ENCODE measurements at places on chromosomes 2 and 18.

DNA sequence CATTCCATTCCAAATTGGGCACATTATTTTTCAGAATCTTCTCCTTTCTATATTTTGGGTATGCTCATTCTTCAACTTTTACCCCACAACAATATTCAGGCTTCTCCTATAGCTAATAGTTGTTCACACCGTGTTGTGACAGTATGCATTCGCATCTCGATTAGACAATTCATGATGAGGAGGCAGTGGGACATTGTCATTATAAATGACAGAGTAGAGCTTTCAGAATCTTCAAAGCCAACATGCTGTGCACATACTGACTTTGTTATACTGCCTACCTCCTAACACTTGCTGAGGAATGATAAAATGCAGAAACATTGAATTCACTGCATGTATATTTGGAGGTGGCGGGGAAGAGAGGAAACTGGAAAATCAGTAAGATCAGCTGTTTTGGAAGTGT is 714.2 kb downstream of the SUCLG1 start:
- no peak for DNase-seq

- no peak for DNase-seq
Observed at GRCh38 chr2:207475546-207475945, 54.2 kb upstream of the CREB1 start.

GRCh38 chr2:200863782-200864175 is 679 bp downstream of the CLK1 start:
- DNase-seq, result no peak

DNA sequence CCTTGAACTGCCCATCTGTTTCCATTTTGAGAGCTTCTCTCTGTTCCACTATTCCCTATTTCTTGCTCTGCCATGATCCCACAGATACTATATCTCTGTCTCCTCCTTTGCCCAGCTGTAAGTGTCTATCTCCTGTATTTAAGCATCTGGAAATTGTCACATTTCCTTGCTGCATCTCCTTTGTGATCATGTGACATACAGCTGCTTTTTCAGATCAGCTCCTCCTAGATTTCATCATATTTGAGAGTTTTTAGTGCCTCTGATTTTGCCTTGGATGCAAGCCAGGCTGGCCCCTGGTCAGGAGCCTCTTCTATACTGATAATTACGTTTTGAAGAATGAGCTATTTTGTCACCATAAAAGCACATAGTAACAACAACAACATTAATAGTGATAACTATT is 131.7 kb upstream of the TNP1 start:
- DNase-seq, result no peak

DNA sequence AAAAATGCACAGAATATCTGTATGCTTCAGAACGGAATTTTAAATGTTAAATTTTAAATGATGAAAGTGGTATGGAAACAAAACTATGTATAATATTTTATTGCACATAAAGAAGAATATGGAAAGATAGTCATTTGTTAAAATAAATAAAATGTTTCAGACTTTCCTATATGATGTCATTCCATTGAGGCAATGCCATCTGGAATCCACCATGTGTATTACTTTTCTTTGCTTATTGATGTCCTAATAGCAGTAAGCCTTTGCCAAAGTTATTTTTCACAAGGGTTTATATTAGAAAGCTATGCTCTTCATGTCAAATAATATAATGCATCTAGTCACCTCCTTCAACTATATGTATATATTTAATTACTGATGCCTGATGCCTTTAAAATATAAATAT is 601.6 kb upstream of the PKDCC start:
- DNase-seq, result no peak

DNA sequence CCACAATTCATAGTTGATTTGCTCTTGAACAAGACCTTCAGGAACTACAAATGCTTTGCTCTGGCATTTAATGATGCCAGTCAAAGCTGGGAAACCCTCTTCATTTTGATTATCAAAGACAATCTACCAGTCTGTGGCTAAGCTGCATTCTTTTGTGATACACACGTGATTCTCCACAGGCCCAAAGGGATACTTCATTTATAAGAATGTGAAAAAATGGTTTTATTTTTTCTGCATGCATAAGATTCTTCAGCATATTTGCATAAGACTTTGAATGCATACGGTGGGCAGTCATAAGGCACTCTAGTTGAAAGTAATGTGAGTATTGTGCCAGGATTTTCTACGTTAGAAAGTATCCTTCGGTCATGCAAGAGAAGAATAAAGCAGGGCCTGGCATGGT is 33.0 kb upstream of the ARL5A start:
- DNase-seq, result no peak

- no peak for DNase-seq
Observed at GRCh38 chr18:26721854-26722564, 143.5 kb downstream of the AQP4 start.

- no peak for DNase-seq
Observed at GRCh38 chr2:69113627-69114026, 100.6 kb downstream of the ANTXR1 start.

DNA sequence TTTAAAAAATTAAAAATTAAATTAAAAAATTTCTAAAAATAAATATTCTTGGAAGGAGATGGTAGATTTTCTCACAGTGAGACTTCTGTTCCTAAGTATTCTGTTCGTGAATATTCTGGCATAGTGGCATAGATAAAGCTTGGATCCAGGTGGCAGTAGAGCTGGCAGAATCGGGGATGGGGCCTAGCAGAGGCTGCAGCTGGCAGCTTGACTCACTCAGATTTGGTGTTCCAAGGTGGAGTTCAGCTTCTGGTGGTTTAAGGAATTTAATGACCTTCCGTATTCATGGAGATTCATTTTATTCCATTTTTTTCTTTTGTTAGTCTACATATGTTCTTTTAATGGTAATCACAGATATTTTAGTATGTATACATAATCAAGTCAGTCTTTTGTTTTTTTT is 19.9 kb downstream of the ARMC9 start:
- DNase-seq, result no peak

GRCh38 chr2:88247531-88247930 is 77.4 kb downstream of the THNSL2 start:
- DNase-seq, result no peak

DNA sequence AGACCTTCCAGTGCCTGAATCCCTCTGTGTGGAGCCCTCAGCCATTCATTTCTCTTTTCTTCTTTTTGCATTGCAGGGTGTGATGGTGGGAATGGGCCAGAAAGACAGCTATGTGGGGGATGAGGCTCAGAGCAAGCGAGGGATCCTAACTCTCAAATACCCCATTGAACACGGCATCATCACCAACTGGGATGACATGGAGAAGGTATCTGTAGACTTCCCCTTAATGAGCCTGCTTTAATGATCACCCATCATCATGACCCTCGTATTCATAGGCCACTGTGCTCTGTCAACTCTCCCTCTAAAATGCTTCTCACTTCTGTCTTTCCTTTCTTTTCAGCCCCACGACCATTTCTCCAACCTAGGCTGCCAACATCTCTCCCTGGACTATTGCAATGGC is 9.5 kb downstream of the ACTG2 start:
- DNase-seq, result no peak

GRCh38 chr2:30798536-30798991 is 8.7 kb downstream of the CAPN13 start:
- no peak for DNase-seq

- DNase-seq, result no peak
Observed at GRCh38 chr2:42917425-42917927, 125.1 kb upstream of the HAAO start.

DNA sequence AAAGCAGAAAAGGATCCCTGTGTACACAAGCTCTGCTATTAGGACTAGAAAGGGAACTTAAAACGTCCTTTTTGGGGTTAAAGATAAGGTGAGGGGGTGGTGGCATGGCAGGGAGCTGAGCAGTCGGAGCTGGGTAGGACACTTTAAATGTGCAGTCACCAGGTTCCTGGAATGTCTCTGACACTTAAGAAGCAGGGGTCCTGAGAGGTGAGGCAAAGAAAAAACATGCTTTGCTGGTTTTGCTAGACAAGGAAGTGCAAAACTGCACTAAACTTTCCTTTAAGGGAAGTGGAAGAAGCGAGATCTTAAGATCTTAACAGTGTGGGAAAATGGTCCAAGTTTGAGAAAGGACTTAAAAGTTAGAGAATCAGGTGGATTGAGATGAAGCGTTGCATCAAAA is 99.5 kb upstream of the MAP3K20 start:
- no peak for DNase-seq

DNA sequence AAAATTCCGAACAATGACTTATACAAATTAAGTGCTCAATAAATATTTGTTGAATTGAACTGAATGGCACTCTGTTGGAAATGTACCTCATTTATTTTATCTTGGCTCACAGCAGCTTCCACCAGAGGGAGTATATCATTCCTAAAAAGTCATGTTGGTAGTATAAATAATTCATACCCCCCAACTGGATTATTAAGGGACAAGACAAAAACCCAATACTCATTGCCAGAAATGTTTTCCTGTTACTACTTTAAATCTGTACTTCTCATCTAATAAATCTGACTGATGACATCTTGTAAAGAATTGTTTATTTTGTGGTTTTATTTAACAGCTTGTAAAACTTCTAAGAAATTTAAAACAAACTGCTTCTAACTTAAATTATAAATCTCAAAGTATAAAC is 163.9 kb downstream of the CDH2 start:
- DNase-seq, result no peak

DNA sequence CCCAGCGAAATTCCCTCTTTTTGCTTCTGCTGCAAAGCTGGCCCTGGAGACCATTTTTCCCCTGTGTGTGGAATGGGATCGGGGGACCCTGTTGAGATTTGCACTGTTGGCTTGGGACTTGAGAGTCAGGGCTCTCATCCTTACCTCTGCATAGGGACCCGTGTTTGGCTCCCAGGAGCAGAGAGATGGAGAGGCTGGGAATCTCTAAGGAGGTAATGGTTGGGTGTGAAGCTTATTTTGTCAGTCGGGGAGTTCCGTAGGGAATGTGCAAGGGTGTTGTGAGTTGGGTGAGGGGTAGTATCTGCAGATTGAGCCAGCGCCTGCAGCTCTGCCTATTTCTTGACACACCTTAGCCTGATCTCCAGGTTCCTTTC is 4.5 kb downstream of the GATA6 start:
- no peak for DNase-seq

GRCh38 chr18:43192408-43192807 is 76.9 kb upstream of the RIT2 start:
- DNase-seq, result no peak

DNA sequence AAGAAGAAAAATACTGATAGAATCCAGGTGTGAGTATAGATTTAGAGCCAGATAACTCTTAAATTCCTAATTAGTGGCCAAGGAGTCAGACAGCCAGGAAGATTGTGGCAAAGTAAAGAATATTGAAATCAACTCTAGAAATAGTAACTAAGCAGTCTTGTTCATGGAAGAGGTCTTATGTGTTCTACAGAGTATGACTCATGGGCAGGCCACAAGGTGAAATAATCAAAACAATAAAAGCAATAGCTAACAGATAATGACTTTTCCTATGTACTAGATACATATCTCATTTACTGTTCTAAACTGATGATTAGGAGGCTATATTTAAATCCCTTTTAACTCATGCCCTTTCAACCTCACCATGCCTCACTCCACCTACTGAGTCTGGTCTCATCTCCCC is 227.4 kb upstream of the COL3A1 start:
- DNase-seq, result no peak

DNA sequence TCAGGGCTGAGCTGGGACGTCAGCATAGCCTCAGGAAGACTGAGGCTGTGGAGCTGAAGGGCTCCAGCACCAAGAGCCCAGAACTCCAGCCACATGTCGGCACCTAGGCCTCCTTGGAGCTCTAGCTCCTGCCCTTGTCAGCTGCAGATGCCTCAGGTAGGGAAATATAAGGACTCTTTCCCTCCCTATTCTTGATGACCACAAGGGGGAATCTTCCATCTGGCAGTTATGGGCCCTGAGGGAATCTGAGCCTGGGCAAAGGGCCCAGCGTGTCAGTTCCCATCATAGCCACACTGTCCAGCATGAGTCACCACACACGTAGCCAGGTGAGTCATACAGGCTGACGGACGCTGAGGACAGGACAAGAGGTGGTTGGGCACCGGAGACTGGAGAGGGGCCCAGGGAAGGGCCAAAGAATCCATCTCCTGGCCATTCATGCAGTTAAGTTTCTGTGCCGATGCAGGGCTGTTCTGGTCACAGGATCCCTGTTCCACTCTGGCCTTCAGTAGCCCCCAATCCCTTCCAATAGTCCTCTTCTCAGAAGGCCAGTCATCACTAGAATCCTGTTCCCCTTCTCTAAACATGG is 1.8 kb downstream of the MPV17 start:
- no peak for DNase-seq

DNA sequence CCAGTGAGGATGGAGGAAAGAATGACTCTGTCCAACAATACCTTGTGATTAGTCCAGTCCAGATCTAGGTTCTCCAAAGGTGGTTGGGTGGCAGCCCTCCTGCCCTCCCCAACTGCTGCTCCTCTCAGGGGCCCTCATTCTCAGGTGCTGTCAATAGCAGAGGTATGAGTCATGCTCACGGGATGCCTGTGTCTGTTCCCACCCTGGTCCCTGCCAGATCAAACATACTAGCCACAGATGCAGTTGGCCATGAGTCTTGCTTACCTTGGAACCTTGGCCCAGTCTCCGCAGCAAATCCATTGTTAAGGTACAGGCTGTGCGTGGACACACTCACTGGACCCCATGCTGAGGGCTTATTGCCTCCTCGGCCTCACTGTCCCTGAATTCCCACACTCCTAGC is 24.9 kb upstream of the RPIA start:
- no peak for DNase-seq

- no peak for DNase-seq
Observed at GRCh38 chr2:182300608-182301007, 126.2 kb downstream of the PDE1A start.
